ENCODE measurements at places on chromosomes 7 and 10. TPM values are rescaled to one million over a fixed set of nuclear protein-coding genes. Genes with fewer than 3 reads are reported as not detected.

The TWIST1 gene
- total RNA-seq: 0.18 TPM

The STRIP2 gene
- 21.0 TPM for total RNA-seq

The NODAL gene
- total RNA-seq: 0.09 TPM

The H2BK1 gene
- total RNA-seq: 1.1 TPM

The DIP2C gene
- total RNA-seq: 2.5 TPM

The GIMAP6 gene
- total RNA-seq: 119 TPM

The GIMAP7 gene
- total RNA-seq: 191 TPM

The SMKR1 gene
- 7.6 TPM for total RNA-seq

The CUL2 gene
- total RNA-seq: 43.8 TPM

The C10orf53 gene
- total RNA-seq: not detected

The C10orf67 gene
- not detected for total RNA-seq

The CHN2 gene
- 3.4 TPM for total RNA-seq

The PLCE1 gene
- total RNA-seq: 0.02 TPM

The MRPS33 gene
- 65.0 TPM for total RNA-seq

The TNPO3 gene
- 43.5 TPM for total RNA-seq

The PRTFDC1 gene
- 0.18 TPM for total RNA-seq

The HERPUD2 gene
- total RNA-seq: 33.9 TPM

The NUTM2A gene
- total RNA-seq: 0.50 TPM

The MACC1 gene
- total RNA-seq: 0.02 TPM

The MSMB gene
- not detected for total RNA-seq

The FGFR2 gene
- not detected for total RNA-seq

The PLAU gene
- 4.8 TPM for total RNA-seq

The TBX20 gene
- total RNA-seq: 0.25 TPM

The METTL27 gene
- 2.7 TPM for total RNA-seq

The PLEKHA8 gene
- total RNA-seq: 8.4 TPM

The FGL2 gene
- total RNA-seq: 5.2 TPM

The RAB19 gene
- 9.5 TPM for total RNA-seq

The KCP gene
- total RNA-seq: 0.09 TPM

The OR2A1 gene
- total RNA-seq: not detected

The NUTM2E gene
- not detected for total RNA-seq
